Germinal center (tissue), 1 donor: ENCODE measurements at places on chromosomes 16 and 17.

DNA sequence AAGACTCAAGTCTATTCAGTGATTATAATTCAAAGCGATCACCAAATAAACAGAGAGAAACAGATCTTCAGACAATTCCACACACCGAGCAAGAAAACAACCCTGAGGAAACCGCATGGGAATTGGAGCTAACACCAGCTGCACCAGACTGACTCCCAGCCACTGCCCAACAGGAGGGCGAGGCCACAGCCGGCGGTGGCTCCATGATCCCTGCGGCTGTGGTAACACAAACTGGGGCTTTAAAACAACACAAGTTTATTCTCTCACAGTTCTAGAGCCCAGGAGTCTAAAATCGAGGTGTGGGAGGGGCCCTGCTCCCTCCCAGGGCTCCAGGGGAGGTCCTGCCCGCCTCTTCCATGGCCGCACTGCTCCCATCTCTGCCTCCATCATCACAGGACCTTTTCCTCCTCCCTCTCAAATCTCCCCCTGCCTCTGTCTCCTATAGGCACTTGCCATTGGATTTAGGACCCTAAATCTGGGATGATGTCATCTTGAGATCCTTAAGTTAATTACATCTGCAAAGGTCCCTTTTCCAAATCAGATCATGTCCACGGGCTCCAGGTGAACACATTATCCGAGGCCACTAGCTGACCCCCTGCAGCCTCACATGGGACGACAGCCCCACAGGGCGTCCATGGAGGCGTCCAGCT lies 9.7 kb upstream of the HEXD start:
- DNase-seq: no peak

- no peak for DNase-seq
These were observed 2.0 kb upstream of the KCNG4 start for GRCh38 chr16:84241778-84242177.

GRCh38 chr16:74275711-74276110 lies 20.9 kb upstream of the PSMD7 start:
- no peak for DNase-seq

DNA sequence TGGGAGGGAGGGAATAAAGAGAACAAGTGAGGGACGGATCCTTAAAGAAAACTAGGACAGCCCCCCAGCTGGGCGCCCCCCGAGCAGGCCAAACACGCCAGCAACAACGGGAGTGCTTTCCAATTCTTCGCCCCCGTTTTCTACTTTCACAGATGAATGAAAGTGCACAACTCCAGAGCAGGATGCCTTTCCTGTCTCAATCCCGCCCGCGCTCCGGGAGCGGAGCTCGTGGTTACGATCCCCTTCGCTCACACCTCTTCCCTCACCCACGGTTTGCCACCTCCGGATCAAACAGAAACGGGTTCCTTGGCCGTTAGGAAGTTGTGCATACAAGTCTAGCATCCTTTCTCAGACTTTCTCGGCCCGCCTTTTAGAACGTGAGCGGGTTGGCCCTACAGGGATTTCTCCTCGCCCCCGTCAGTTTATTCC lies 680 bp downstream of the SKA2 start:
- DNase-seq: peak; percentile 16

DNA sequence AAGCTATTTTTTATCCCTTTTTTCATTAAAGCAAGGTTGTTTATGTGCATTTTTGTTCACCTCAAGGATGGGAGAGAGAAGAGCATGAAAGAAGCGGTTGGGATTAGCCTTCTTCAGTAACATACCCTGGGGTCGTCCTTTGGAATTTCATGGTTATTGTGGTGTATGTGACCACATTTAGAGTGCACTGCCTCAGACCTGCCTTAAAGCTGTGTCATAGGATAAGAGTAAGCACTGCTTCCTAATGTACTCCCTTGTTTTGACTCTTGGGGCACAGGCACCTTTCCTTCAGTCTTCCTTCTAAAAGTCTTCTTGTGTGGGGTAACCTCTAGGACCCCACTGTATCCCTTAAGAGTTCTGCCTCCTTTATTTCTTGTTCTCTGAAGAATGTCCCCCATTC lies 28.9 kb downstream of the TNRC6A start:
- DNase-seq: no peak

GRCh38 chr17:81665205-81666091 lies 957 bp downstream of the OXLD1 start:
- DNase-seq: no peak

DNA sequence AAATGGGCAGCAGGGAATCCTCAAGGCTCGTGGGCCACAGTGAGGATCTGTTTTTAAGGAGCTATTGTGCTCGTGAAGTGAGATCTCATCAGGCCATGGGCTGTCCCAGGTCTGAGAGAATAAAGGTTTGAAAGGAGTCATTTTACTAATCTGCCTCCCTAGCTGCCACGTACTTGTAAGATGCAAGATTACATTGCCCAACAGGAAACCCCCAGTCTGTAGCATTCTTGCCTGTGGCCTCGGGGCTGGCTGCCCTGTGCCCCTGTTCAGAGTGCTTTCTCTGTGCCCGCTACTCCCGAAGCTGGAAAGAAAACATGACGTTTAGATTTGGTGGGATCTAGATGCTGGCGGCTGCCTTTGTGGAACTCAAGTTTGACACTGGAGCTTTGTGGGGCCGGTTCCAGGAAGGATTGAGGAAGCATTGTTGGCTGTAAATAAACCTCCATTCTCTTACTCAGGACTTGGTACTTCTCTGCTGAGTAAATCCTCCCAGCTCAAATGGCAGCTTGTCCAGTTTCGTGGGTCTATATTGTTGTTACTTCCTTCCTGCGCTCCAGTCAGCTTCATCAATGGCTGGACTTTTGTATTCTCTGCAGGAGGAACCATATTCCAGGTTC lies 21.2 kb downstream of the SAP30BP start:
- no peak for DNase-seq

DNA sequence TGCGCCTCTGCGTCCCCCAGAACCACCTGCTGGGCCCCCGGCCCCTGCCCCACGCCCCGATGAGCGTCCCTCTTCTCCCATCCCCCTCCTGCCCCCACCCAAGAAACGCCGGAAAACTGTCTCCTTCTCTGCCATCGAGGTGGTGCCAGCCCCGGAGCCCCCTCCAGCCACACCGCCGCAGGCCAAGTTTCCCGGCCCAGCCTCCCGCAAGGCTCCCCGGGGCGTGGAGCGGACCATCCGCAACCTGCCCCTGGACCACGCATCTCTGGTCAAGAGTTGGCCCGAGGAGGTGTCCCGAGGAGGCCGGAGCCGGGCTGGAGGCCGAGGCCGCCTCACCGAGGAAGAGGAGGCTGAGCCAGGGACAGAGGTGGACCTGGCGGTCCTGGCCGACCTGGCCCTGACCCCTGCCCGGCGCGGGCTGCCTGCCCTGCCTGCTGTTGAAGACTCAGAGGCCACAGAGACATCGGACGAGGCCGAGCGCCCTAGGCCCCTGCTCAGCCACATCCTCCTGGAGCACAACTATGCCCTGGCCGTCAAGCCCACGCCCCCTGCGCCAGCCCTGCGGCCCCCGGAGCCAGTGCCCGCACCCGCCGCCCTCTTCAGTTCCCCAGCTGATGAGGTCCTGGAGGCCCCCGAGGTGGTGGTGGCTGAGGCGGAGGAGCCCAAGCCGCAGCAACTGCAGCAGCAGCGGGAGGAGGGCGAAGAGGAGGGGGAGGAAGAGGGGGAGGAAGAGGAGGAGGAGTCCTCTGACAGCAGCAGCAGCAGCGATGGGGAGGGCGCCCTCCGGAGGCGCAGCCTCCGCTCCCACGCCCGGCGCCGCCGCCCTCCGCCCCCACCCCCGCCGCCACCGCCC lies 5.6 kb upstream of the HSD3B7 start:
- no peak for DNase-seq

- DNase-seq: no peak
These were observed 10.1 kb downstream of the KRT39 start for GRCh38 chr17:40956401-40957254.

GRCh38 chr17:21549107-21549687 lies 143.1 kb upstream of the KCNJ18 start:
- DNase-seq: no peak

- no peak for DNase-seq
These were observed 423 bp upstream of the ASGR2 start for GRCh38 chr17:7114875-7115614.

DNA sequence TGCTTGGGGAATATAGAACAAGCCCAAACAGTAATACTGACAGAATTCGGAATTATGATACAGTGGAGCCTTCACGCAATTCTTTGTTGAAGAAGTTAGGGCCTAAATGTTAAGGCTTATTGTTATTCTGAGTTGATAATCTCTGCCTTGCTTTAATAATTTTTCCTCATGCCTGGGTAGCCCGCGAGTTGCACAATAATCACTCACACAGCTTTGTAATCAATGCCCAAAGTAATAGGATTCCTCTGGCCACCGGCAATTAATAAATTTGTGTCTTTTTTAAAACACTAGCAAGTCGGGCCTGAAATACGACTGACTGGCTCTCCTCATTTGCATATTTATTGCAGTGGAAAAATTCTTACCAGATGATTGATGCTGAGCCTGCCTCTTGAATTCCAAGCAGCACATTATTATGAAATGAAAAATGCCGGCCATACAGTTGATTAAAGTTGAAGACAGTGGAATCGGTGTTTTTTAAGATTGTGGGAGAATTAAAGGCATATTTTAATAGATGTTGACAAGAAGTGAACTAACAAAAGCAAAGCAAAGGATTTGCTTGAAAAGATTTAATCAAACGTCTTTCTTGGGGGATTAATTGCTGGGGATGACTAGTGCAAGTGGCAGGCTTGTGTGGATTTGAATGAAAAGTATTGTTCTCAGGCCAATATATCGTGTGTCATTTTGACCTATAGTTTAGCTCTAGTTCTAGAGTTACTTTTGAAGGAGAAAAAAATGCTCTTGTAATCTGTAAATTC lies 30.2 kb downstream of the AATF start:
- peak; percentile 28 for DNase-seq

GRCh38 chr16:78179666-78180065 lies 80.2 kb downstream of the WWOX start:
- no peak for DNase-seq

DNA sequence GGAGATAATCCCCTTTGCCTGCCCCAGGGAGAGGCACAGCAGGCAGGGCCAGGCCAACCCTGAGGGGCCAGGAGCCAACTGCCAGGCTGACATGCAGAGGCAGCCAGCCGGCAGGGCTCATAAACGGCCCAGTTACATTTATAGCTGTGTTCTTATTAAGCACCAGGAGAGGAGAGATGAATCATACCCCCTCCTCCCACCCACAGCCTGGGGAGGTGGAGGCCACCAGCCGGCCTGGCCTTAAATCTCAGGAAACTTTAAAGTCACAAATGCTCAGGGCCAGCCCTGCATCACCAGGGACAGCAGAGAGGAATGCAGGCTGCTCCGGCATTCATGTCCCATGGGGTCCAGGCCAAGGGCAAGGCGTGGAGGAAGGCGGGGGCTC lies 177.2 kb downstream of the TMEM132E start:
- DNase-seq: no peak

DNA sequence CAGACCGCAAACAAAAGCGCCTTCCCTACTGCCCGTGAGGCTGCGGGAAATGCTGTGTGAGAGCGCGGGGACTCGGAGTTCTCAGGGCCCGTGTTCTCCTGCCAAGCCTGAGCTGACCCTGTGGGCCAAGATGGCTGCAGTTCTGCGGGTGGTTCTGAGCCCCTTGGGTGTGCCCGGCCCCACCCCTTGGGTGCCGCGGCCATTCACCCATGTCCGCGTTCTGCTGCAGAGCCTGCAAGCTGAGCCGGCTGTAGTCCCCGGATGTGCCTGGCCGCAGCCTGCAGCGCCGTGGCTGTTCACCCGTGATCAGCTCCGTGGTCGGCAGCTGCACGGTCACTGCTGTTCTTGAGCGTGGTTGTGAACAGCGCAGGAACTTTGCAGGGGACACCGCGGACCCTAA lies 20.0 kb downstream of the ACSF3 start:
- DNase-seq: peak; percentile 48

- DNase-seq: no peak
These were observed 46.8 kb downstream of the FOXK2 start for GRCh38 chr17:82566129-82566960.

DNA sequence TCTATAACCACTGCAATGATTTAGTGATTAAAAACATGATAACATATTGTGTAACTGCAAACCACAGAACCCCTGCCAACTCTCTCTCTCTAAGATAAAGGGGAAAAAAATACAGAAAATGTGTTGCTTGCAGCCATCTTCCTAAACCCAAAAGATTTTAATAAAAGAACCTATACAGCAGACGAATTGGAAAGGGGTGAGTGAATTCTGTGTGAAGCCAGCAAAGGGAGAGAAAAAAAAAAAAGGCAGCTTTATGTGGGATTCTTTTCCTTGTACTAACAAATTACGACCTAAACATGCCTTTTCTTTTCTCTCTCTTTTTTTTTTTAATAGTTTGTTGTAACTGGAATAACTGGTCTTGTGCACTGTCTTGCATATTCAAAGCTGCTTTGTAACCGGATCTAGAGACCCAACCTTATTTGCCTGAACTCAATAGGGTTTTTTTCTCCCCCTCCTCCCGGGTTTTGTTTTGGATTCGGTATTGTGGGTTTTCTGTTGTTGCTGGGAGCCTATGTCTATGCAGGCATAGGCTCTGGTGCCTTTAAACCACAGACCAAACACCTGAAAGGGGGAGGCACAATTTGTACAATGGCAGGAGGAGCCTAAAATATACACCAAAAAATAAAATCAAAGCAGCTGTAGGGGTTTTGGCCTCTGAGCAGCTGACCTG lies 7.0 kb upstream of the ZFHX3 start:
- no peak for DNase-seq

DNA sequence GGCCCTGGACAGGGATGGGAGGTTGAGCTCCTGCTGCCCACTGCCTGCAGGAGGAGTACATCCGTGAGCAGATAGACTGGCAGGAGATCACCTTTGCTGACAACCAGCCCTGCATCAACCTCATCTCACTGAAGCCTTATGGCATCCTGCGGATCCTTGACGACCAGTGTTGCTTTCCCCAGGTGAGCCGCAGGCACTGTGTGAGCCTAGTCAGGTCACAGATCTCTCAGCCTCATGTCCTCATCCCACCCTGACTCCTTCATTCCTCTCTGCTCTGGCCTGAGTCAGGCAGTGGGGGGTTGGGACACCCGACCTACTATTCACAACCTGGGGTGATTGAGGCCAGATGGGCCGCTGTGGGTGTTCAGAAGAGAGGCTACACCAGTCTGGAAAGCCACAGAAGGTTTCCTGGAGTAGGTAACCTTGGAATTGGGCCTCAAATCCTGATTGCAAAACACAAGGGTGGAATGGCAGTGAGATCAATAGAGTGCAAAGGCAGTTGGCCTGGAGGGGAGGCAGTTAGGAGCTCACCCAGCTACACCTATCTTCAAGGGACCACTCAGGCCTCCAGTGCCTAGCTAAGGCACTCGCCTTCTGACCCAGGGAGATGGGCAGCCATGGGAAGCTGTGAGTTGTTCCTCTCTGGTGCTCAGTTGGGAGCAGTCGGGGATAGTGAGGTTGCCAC lies 29.7 kb downstream of the MYO15A start:
- DNase-seq: no peak

GRCh38 chr16:35631261-35631945 lies 2172.0 kb downstream of the TP53TG3F start:
- DNase-seq: no peak

- DNase-seq: no peak
These were observed 255.5 kb upstream of the RPL38 start for GRCh38 chr17:73947966-73948355.
